ENCODE measurements at places on chromosomes 2 and 18.

DNA sequence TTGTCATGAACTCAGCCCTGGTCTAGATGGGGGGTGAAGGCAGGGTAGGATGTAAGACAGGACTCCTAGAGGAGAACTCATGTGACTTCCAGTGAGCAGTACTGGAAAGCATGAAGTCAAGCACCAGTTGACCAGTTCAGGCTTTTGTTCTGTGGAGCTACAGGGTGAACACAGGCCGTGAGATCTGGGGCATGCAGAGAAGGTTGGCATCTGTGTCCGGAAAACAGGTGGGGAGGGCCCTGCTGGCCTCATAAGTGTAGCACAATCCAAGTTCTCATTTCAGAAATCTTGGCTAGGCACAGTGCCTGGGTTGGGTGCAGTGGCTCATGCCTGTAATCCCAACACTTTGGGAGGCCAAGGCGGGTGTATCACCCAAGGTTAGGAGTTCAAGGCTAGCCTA is 50.9 kb upstream of the SPATS2L start:
- DNase-seq = no peak

DNA sequence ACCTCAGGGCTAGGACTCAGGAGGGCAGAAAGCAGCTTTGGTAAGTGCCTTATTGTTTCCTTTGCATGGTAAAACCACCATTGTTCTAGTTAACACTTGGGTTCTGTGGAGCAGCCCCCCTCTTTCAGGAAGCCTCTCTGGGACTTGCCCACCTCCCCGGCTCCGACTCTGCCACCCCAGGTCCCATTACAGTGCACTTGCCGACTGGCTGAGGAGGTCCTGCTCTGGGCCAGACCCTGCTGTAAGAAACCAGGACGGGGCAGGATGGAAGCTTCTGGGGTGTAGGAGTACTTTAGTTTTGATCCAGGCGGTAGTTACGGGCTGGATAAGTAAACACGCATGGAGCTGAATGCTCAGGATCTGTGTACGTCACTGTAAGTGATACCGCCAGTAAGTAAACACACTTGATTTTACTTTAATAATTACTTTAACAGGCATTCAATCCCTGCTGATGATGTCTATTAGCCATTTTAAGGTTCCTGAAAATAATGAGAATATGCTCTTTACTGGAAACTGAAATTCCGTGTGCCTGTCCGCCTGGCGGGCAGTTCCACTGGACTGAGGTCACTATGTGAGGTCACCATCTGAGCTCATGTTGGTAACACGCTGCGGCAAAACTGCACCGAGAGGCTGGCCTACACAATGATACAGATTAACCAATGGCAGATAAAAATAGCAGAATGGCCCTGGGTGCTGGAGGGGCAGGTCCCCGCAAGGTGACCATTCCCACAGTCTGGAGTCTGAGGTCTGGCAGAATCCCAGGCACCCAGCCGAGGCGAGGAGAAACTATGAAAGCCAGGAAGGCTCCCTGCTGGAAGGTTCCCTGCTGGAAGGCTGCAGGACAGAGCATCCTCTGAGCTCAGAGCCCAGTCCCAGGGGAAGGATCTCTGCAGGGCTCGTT is 25.2 kb downstream of the HS1BP3 start:
- DNase-seq = no peak

DNA sequence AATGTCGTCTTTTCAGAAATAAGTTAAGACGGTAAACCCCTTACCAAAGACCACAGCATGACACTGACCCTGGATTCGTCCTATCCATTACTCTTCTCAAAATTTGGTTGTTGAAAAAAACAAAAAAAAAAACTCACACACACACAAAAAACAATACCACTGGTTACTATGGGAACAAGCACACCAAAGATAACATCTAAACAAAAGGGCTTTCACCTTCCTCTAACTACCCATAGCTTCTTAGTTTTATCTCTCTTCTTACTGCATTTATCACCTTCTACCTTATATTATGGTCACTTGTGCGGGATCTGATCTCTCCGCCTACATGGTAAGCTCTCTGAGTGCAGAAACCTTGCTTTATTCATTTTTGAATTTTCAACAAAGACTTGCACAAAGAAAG is 192.7 kb downstream of the STK39 start:
- no peak for DNase-seq

- no peak for DNase-seq
Observed at GRCh38 chr18:3610813-3611212, 160.8 kb downstream of the TGIF1 start.

- DNase-seq = no peak
Observed at GRCh38 chr2:231364061-231364460, 31.4 kb upstream of the B3GNT7 start.

DNA sequence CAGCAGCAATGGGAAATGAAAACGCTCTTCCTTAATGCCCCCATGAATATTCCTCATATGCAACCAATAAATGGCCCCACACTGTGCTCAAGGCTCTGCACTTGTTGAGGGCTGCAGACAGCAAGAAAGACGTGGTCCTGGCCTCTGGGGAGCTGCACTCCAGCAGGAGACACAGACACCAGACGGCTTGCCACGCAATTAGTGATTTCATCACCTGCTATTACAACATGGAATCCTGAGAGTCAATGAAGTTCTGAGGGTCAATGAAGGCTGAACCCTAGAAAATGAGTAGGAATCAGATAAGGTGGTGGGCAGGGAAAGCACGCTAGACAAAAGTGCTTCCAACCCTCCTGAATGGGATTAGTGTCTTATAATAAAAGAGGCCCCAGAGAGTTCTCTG is 18.9 kb downstream of the CREG2 start:
- DNase-seq = no peak

DNA sequence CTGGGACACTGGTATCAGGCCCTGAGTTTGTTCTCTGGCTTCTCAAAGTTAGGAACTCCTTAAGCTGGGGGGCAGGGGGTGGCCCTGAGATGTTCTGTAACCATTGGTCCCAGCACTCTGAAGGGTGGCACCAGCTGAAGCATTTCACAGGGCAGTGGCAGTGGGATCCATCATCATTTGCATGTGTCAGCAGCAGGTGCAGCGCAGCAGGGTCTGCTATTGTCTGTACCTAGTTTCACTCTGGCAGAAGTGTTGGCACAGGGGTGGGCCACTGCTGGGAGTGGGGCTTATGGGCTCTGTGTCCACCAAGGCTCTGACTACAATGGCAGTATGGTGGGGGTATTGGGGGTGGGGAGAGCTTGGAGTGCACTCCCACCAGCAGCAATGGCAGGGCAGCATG is 460.4 kb upstream of the ZNF804A start:
- DNase-seq = no peak

GRCh38 chr2:134152045-134153010 is 101.5 kb upstream of the MGAT5 start:
- no peak for DNase-seq

DNA sequence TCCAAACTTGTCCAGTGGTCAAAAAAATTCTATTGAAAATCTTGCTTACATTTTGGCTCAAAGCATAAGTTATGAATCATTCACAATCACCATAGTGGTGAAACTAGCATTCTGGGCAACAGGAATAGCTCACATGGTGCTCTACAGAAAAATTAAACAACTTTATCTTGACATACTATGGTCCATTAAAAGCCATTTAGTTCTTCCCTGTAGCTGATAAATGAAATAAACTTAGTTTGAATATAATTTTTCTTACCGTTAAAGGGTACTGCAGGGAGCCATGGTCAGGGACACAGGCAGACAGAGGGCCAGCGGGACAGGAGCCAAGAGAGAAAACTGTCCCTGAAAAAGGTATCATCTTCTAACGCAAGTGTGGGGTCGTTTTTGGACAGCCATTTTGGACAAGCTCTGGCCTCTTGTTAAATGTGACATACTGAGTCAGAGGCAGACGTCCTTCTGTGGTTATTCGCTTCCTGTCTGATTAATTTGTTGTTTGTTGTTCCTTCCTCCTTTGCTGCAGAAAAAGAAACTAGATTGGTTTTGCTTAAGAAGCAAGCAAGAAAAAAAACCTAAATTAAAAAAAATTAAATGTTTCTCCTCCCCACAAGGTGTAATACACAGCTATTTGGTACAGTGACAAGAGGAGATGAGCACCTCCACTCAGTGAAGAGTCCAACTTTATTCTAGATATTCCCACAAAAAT is at the start of gene WIPF1:
TSS of gene WIPF1 (minus strand) at position 460 of the 703 bp plus-strand sequence. CDS start 12,231 bp downstream, outside the sequence.
- peak; percentile 26 for DNase-seq

- DNase-seq = no peak
Observed at GRCh38 chr18:62781893-62782292, 66.6 kb downstream of the PHLPP1 start.

- no peak for DNase-seq
Observed at GRCh38 chr2:179939259-179939658, 67.8 kb downstream of the CWC22 start.

DNA sequence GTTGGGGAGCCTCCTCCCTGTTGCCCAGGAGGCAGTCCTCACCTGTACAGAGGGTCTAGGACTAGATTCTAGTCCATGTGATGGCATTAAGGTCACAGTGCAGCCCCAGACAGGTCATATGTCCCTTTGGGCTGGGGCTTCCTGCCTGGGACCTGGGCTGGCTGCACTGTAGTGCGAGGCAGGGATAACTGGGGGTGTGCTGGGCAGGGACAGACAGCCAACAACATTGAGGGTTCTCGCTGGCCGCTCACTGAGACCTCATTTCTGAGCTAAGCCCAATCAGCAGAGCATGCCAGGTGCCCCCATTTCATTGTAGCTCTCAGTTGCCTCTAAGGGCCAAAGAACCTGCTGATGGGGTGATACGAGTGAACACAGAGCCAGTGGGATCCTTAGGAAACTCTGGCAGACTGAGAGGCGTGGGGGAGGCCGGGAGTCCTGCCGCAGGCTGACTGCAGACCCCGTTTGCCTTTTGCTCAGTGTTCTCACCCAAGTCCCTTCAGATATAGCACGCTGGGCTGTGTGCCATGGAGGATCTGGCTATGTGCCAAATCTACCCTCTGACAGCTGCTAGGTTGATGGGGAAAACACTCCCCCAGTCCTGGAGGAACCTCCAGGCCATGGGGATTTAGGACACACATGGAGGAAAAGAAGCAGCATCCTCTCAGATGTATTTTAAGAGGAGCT is 51.9 kb downstream of the DYSF start:
- no peak for DNase-seq

DNA sequence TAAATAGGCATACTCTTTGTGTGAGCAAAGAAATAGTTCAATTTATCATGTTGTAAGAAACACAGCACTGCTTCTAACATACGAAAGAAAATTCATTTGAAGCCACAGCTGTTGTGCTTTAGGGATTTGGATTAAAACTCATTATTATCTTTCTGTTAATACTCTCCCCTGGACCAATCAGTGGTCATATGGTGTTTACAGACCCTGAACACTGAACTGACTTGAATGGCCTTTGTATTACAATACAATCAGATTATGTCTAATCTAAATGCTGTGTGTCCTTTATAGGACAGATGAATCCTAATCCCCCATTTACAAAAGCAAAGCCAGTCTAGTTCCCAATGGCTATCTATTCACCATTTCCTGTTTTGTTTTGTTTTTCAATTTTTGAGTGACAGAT is 36.5 kb downstream of the ZNF385B start:
- no peak for DNase-seq

DNA sequence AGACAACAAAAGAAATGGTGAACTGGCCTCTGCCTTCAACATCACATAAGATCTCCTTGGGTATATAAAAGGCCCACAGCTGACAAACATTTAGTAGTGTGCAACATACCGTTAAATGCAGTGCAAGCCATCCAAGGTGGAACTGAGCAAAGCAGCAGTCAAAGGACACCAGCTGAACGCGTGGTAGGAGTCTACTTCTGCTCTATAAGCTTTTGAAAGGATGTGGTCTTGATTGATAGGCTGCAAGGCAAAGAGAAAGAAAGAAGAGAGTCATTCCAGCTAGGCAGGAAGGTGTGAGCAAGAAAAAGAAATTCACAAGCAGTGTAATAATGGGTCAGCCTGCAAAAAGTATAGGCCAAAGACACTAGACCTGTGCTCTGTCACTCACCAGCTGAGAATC is 356.3 kb downstream of the SATB2 start:
- no peak for DNase-seq

DNA sequence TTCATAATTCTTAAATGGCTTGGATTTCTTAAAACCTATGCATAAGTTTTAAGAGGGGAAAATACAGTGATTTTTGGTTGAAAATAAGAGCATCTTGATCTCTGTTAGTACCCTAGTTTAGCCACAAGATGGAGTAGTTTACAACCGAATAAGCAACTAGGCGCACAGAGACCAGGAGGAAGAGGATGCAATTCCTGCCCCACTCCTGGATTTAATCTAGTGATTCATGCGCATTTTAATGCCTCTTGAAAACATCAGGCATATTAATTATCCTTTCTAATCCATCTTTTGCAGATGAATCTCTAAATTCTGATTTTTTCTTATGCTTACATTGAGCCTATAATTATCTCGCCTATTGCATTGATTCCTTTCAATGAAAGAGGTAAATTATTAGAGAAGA is 76.7 kb downstream of the MRPS9 start:
- peak; percentile 55 for DNase-seq

- DNase-seq = no peak
Observed at GRCh38 chr18:30582078-30582477, 460.5 kb downstream of the DSC3 start.

GRCh38 chr2:212721026-212721451 is 182.4 kb upstream of the ERBB4 start:
- DNase-seq = no peak

DNA sequence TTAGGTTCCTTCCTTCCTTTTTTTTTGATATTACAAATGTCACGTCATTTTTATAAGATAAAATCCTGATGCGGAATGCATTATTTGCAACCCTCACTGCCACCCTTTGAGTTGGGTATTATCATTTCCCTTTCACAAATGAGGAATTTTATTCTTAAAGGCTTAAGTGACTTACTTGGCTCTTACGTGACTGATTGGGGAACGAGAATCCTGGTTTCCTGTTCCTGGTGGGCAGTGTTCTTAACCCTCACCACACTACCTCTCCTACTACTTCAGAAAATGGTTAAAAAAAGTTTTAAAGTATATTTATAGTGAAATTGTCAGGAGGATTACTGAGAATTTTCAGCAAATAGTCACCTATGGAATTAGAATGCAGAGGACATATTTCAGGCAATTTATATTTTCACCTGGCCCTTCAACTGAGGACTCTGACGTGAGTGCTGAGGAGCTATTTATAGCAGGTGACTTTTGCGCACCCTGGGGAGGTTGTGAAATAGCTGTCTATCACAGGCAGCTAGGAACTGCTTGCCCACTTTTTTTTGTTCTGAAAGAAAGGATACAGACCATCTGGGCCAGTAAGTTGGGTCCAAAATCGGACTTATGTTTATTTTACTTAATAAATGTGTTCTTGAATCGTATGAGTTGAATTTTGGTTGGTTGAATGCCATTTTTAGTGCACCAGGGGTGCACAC is 18.7 kb upstream of the RASGRP3 start:
- DNase-seq = no peak

- DNase-seq = no peak
Observed at GRCh38 chr2:156512451-156512850, 76.3 kb downstream of the GPD2 start.
